ENCODE measurements at places on chromosomes 1 and 21.

- DNase-seq = no peak
Observed at GRCh38 chr21:17532292-17532691, 19.4 kb downstream of the CXADR start.

DNA sequence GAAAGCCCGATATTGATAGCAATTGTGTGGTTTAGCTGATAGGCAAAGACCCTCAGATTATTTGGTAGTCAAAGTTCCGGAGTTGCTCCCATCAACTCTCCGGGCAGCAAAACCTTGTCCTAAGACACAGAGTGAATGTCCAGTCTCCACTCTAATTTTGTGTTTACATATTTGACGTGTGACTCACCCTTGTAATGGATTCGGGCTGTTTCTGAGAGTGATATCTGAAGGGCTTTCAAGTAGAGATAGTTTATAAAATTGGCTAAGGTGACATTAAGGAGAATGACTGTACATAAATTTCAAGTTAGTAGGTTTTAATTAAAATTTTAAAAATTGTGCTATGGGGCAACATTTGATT, 154.2 kb downstream of the CNIH3 start:
- no peak for DNase-seq

GRCh38 chr21:40504825-40505224, 342.1 kb downstream of the DSCAM start:
- no peak for DNase-seq

GRCh38 chr1:191582169-191582568, 576.1 kb upstream of the RGS18 start:
- DNase-seq = no peak

GRCh38 chr21:34715518-34715917, 46.7 kb downstream of the CLIC6 start:
- DNase-seq = no peak

GRCh38 chr1:56472860-56473259, 106.5 kb downstream of the PLPP3 start:
- DNase-seq = peak; percentile 76

DNA sequence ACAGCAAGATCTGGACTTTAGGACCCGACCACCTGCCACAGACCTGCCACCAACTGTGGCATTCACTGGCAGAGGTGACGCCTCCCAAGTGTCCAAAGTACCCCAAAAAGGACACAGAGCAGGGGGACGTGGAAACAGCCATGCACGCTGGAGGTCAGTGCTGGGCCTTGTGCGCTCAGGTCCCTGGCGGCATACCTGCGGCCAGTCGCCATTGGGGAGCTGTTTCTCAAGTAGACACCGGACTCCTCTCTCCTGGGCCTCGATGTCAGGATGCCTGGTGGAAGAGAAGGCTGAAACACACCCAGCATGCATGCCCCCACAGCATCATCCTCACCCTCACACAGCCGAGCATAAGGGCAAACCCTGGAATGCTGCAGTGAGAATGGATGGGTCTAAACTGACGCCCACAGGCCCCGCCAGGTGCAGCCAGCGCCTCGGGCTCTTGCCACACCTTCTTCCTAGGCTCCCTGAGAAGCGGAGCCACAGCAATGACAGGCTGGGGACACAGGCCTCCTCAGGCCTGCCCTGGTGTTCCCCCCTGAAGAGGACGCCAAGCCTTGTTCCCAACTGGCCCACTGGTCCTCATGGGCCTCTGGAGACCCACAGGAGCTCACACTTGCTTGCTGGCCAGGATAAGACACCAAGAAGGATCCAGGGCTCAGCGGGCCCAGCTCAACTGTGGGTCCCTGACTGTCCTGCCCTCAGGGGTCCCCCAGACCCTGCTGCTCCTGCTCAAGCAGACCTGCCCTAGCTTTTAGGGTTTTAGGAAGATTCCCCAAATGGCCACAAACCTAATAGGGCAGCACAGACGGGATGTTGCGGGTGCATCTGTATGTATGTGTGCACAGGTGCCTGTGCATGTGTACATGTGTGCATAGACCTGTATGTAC, 7.7 kb upstream of the SPATC1L start:
- DNase-seq = no peak

DNA sequence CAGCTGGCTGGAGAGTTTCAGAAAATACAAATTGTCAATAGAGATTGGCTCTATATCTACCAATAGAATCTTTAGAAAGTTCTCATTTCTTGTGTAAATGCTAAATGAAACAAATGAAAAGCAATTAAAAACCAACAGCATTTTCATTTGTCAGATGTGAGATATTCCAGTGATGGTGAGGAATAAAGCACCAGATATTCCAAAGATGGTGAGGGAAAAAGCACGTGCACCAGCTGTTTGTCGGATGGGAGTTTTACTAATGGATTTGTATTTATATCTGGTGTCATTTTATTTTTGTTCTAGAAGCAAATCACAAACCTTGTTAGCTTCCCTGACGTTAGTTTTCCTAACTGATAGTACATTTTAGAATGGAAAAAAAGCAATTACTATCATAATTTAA, 188.8 kb downstream of the PCP4 start:
- DNase-seq = no peak

- DNase-seq = no peak
Observed at GRCh38 chr21:45277101-45278045, 10.3 kb downstream of the POFUT2 start.

Measured in HL-60 (cell line).